Hematopoietic multipotent progenitor cell treated with erythropoietin and hydrocortisone succinate and interleukin-3 and kit ligand, for 15 days (in vitro differentiated cells): ENCODE measurements at places on chromosomes 5 and 9.

GRCh38 chr9:69009708-69010107 is 4.2 kb downstream of the PRKACG start:
- DNase-seq: no peak

- no peak for DNase-seq
Observed at GRCh38 chr5:107268241-107268640, 402.5 kb downstream of the EFNA5 start.

DNA sequence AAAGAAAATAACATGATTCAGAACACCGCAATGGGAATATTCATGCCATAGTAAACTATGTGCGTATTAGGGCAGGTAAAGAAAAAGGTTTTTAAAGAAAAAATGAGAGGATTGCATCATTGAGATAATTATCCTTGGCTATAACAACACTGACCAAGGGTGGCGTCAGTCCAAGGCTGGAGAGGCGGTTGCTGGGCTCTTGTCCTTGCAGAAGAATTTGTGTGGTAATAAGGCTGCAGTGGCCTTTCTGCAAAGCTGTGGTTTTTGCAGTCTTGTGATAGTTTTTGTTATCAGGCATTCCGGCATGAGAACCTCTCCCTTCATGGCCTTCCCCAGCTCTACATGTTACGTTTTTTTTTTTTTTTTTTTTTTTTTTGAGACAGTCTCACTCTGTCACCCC is 14.0 kb downstream of the BOD1 start:
- no peak for DNase-seq

DNA sequence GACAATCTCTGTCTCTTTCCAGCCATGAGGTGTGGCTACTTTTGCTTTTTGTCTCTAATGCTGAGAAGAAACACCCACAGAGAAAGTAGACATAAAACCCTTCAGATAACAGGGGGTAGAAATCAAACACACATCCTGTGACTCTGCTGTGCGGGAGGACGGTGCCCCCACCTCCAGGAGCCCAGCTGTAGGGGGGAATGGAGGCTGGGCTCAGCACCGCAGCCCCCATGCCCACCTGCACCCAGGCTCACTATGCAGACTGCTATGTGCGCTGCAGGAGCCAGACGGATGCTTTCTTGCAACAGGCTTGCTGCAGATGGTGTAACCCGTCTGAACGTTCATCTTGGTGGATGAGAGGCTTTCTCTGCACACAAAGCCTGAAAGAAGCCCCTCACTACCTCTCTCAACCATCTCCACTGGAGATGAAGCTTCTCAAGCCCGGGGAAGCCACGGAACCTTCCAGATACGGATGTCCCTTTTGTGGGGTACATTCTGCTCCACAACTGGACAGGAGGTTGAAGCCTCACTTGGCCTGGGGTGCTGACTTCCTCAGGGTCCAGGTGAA is 207.2 kb downstream of the GADD45G start:
- no peak for DNase-seq

GRCh38 chr9:35499029-35499700 is 9.3 kb downstream of the RUSC2 start:
- no peak for DNase-seq

DNA sequence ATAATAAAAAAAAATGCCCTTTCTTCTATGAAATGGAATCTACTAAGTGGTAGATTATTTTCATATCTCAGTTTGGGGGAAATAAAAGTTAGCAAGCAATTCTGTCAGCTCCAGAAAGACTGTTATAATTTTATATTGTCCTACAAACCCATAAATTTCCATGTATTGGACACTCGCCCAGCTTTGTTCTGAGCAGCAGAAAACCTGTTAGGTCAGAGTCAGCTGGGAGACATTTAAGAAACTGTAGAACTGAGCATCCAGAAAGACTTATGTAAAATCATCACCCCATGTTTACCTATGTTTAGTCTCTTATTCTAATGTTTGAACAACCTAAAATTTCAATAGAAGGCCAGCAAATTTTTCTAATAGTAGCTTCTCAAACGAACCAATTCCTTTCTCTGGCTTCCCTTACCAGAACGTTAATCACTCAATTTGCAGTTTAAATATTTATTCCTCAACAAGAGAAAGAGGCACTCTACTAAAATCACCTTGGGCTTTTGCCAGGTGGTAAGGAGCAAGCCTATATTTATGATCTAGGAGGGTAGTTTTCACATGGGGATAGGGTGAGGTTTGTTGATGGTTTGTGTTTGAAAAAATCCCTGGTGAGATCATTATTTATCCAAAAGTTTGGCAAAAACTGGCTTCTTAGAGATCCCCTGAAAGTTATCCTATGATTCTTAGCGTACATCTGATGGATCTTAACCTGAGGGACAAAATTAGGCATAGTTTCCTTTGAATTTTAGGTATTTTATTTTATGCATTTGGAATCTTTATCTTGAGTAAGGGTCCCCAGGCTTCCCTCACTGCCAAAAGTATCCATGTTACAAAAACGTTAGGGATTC is 34.4 kb downstream of the MACROH2A1 start:
- no peak for DNase-seq

- DNase-seq: no peak
Observed at GRCh38 chr5:125180231-125180829, 433.9 kb upstream of the ZNF608 start.

- DNase-seq: no peak
Observed at GRCh38 chr9:137130176-137130755, 8.7 kb upstream of the GRIN1 start.

- no peak for DNase-seq
Observed at GRCh38 chr5:149110406-149110805, 30.9 kb upstream of the ABLIM3 start.

DNA sequence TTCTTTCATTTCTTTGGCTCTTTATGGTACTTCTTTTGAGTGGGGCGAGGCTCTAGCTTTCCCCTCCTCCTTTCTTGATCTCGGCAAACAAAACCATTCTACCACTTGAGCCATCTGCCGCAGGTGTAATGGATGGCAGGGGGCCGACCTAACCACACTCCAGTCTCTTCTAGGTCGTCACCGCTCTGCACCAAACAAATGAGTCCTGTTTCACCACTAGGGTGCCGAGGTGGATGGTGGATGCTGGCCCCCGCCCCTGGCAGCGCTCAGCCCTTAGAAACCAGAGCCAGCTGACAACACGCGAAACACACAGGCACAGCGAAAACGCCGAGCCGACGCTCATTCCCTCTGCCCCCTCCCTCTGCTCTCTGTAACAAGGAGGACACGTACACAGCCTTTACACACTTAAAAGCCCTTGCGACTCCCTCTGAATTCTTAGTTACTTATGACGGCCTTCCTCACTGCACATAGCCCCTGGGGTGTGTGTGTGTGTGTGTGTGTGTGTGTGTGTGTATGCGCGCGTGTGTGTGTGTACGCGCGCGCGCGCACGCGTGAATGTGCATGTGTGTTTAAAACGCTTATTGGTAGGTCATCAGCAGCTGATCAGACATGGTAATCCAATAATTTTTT is 199.4 kb downstream of the MEF2C start:
- no peak for DNase-seq

DNA sequence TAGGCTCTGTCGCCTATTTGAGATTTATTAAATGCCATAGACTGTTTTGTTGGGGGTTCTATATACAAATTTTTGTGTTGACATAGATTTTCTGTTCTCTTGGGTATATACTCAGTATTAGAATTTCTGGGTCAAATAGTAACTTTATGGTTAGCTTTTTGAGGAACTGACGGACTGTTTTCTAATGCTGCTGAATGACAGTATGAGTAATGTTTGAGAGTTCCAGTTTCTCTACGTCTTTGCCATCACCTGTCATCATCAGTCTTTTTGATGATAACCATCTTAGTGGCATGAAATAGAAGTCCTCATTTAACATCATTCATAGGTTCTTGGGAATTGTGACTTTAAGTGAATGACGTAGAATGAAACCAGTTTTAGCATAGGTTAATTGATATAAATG is 60.1 kb downstream of the CCDC171 start:
- no peak for DNase-seq

- peak; percentile 61 for DNase-seq
Observed at GRCh38 chr5:172771439-172772111, 580 bp upstream of the DUSP1 start.

GRCh38 chr9:117936185-117937130 is 232.3 kb downstream of the TLR4 start:
- no peak for DNase-seq

- DNase-seq: no peak
Observed at GRCh38 chr9:129493706-129494047, 127.2 kb downstream of the C9orf50 start.

GRCh38 chr5:142115937-142116614 is 7.5 kb downstream of the NDFIP1 start:
- no peak for DNase-seq

GRCh38 chr9:133845440-133845839 is 107.3 kb upstream of the SARDH start:
- no peak for DNase-seq

DNA sequence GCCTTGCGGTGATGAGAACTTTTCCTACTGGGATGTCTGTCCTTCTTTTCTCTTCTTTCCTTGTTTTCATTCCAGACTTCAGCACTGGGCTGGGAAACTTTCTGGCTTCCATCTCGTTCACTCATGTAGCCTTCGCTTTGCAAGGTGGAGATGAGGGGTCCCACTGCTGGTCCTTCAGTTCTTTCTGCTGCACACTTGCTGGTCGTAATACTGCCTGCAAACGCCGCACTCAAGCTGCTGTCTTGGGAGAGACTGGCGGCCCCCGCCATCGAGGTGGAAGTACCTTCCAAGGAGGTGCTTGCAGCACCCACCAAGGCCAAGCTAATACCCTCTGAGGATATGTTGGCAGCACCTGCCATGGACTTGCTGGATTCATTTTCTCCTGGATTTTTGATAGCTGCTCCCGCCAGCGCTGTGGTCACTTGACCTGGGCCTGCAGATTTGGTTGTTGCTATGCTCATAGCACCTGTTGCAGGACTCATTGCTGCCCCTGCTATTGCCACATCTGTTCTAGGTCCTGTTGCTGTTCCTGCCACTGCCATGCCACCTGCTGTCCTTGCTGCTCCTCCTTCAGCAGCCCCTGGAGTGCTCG is 3.0 kb downstream of the GARIN3 start:
- no peak for DNase-seq

DNA sequence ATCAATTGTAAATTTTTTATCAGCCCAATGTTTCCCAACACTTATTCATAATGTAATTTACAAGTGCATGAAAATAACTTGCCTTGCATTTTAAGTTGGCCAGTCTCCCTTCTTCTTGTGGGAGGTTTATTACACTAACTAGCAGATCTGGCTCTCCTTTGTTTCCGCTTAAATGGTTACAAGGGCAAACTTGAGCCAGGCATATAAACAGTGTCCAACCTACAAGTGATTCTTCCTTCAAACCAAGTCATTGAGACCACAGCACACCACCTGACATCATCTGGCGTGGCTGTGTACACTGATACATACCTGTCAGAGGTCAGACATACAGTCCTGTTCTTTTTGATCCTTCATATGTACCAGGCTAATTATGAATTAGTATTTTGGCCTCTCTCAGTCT is 80.1 kb downstream of the ALDH1A1 start:
- no peak for DNase-seq

DNA sequence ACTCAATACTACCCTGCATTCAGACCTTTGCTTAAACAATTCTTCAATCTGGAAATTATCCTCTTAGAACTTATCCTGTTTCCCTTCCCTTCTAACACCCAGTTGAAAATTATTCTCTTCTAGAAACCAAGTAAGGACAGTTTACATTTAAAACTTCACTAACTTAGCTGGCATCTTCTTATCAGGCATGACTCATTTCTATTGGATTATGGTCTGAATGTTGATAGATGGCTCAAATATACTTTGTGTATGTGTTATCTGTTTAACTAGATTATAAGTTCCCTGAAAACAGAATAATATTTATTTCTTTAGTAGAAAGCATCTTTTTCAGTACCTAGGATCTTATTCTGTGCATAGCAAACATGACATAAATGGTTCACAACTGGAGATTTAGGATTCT is 161.9 kb downstream of the PPP2R2B start:
- DNase-seq: no peak

DNA sequence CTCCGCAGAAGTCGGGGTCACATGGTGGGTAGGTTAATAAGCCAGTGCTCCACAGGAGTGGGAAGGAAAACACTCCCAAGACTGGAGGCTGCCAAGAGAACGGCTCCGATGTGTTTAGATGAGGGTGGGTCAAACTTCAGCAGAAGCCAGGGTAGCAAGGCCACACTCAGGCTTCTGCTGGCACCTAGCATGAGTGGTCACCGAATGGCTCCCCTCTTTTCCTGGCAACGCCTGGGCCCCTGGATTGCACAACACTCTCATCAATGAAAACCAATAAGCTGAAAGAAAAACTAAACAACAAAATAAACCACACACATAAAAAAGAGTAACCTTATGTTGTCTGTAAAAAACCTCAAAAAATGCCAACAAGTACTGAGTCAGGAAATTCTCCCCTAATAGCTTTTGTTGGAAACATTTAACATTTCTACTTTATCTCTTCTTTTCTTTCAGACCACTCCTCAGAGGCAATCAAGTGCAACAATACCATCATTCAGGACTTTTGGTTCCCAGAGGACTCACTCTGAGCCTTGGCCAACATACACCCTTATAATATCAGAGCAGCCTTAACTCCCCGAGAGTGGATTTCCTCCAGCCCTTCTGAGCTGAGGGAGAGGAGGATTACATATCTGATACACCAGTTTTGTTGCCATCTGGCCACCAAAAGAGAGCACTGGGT is 279.9 kb downstream of the ENC1 start:
- no peak for DNase-seq

GRCh38 chr9:86549401-86549811 is 195.2 kb upstream of the TUT7 start:
- DNase-seq: no peak
